Mesenteric fat pad (tissue), 1 donor: ENCODE measurements at places on chromosomes 2 and 18.

DNA sequence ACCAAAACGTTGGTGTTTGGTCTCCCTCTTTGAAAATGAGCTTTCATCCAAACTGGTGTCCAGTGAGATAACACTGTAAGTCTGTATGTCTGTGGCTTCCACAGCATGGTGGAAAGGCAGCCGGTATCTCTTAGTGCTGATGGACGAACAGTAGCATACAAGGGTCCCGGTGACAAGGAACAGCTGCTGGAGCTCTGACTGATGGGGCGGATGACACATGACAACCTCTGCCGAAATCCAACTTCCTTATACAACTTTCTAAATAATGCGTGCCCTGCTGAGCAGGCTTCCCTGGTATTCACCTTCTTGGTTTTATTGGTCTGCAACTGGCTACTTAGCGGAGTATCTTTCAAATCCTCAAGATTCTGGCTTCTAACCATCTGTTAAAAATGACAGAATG, 216.2 kb downstream of the SRBD1 start:
- no peak for DNase-seq

GRCh38 chr18:79881695-79882094, 69.8 kb downstream of the SLC66A2 start:
- DNase-seq, result peak; percentile 67

- no peak for DNase-seq
Measured at GRCh38 chr2:217256251-217256650, 396.4 kb upstream of the TNP1 start.

DNA sequence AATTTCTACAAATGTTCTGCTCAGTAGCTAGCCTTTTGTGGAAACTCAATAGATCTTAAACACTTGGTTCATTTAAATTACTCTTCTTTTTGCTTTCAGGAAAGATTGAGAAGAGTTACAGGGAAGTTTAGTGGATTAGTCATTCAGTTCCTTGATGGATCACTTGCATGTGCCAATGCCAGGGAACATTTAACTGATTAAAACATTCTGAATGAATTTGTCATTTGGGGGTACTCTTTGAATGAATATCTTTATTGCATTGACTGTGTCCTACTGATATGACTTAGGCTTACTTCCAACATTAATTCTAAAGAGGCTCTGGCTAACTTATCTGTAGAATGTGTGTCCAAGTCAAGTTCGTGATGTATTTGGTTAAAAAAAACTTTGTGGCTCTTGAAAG, 199.8 kb downstream of the PLCL1 start:
- DNase-seq, result no peak

DNA sequence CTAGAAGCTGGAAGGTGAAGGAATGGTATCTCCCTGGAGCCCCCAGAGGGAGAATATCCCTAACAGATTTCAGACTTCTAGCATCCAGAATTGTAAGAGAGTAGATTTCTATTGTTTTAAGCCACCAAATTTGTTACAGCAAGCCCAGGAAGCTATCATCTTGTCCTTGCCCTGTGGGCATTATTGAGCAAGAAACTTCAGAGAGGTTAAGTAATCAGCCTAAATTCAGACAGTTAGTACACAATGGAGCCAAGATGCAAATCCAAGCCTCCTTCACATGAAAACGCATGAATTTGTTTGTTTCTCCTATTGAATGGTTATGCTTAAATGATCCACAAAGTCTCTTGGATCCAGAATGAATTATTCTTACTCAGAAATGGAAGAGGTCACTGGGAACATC, 55.2 kb upstream of the TRIB2 start:
- DNase-seq, result no peak

DNA sequence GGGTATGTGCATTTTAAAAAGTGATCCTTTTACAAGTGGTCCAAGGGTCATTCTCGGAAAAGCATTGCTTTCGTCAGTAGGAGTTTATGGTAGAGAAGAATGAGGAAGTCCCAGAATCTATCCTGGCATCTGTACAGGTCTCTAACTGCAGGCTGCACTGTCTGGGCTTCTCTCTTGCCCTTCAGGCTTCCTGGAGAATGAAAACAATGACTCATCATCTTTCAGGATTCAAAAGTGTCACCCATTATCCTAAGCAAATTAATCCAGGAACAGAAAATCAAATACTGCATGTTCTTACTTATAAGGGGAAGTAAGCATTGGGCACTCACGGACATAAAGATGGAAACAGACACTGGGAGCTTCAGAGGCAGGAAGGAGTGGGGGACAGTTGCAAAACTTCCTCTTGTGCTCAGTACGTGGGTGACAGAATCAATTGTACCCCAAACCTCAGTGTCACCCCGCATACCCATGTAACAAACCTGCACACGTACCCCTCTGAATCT, 60.2 kb upstream of the TXNDC2 start:
- no peak for DNase-seq

DNA sequence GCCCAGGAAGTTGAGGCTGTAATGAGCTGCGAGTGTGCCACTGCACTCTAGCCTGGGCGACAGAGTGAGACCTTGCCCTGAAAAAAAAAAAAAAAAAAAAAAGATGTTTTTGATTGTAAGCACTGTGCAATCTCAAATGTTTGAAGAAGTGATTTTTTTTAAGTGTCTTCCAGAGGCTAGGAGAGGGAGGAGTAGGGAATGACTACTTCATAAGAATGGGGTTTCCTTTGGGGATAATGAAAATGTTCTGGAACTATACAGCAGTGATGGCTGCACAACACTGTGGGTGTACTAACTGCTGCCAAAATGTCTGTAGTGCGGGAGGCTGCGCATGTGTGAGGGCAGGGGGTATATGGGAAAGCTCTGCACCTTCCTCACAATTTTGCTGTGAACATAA, 83.7 kb downstream of the MCFD2 start:
- DNase-seq, result no peak

GRCh38 chr2:204003276-204003990, 66.9 kb downstream of the ICOS start:
- no peak for DNase-seq

- DNase-seq, result no peak
Measured at GRCh38 chr2:108215794-108216211, 24.0 kb upstream of the SULT1C3 start.

DNA sequence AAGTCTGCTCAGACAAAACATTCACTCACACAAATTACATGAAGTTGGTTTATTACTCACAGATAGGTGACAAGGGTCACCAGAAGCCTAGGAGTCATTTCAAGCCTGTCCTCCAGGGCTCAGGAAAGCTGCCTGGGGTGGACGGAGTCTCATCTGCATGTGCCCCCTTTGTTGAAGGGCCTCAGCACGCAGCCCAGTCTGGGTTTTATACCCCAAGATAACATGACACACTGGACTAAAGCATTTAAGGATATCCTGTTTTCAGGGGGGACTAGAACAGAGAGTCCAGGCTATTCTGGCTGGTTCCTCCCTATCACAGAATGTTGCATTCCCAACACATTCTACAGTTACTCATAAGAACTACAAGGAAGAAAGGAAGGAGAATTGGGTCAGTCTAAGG, 164.7 kb downstream of the MREG start:
- no peak for DNase-seq

GRCh38 chr18:36459203-36459602, 161.7 kb downstream of the FHOD3 start:
- DNase-seq, result no peak

DNA sequence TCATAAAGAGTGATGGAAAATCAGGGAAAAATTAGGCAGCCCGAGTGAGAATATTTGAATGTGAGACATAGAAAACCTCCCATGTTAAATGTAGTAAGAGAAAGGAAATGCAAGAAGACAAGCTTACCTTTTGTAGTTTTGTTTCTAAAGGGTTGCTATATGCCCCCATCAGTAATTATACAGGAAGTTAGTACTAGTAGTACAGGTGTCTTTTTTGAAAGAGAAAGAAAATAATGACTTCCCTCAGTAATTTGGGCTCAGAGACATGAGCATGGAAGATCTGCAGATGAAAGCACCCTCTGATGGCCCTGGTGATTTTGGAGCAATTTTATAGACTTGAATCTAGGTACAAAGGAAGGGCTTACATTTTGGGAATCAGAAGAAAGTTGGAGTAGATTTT, 80.8 kb downstream of the RHBDD1 start:
- DNase-seq, result no peak

DNA sequence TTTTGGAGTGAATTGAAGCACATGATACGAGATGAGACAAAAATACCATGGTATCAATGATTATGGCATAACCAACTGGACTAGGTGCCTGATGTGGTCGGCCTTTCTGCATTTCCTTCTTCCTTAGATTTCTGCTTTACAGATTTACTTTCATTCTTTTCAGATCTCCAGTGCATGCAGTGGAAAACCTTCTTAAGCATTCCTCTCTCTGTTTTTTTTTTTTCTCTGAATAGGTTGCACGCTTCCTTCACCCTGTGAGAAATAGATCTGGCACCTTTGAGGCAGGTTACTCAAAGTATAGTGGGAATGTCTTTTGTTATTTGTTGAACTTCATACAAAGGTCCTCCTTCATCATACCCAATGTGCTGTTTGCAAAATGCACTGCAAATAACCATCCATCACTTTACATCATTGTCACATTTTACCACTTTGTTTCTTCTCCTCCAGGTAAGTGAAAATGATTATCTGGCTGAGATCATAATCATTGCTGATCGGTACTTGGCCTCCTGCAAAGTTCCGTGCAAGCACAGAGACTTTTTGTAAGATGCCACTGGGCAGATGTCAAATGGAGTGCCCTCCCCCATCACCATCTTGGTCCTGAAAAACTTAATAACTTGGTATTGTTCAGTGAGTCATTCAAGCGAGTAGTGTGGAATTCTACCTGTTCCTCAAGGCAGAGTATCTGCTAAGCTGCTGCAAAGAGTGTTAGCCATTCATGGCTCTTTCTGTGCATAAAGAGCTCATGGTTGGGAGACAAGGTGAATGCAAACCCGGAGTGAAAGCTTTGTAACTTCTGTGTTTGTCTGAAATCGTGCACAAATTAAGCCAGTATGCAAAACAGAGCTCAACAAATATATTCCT, 30.0 kb upstream of the KLHL14 start:
- DNase-seq, result no peak

DNA sequence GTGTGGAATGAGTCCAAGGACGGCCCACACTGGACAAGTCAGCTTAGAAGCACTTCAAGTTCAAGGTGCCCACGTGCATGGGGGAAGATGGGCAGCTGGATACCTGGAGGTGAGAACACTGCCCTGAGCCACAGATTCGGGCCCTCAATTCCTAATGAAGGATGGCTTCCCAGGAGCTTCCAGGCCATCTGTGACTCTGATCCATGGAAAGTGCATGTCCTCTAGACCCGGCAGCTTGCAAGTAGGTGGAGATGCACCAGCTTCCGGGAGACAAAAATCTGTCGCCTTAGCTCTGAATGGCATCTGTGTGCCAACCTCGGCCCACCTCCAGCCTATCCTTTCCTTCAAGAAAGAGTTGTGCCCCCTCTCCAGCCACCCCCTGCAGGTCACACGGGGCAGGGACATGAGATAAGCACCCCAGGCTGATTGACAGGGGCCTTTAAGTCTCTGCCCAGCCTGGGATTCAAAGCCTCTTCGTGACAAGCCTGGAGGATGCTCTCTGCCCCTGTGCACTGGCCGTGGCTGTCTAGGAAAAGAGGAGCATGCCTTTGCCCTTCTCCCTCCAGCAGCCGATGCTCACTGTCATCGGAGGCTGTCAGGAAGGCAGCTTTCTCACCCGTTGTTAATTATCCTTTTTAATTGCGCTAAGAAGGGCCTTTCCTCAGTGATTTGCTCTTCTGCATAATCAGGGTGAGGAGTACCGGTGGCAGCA, 65.5 kb downstream of the BIN1 start:
- DNase-seq, result no peak

DNA sequence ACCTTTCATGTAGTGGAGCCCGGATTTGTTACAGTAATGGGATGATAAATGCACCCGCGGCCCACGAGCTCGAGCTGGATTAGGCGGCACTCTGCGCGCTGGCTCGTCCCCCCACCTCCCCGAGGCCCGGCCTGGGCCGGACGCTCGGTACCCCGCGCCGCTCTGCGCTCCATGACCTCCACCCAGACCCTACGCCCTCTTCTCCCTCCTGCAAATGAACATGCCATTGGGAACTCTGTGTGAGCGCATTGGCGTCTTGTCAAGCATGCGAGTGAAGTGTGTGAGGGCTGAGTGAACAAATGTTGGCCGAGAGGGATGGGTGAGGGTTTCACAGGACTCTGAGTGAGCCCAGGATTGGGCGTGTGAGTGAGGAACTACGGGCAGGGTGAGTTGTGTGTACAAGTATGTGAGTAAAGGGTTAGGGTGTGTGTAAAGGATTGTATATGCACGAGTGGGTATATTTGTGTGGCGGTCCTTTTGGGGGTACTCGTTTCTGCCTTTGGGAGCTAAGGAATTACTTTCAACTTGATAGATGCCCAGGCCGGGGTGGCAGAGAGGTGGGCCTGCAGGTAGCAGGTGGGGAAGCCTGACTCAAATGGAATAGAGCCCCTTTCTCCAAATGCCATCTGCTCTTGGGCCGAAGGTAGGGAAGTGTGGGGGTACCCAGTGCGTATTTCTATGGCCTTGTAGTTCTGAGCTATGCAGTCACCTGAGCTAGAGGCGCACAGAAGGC, 2.9 kb upstream of the EN1 start:
- DNase-seq, result no peak

GRCh38 chr2:121501031-121501430, 29.6 kb upstream of the RNU4ATAC start:
- no peak for DNase-seq

DNA sequence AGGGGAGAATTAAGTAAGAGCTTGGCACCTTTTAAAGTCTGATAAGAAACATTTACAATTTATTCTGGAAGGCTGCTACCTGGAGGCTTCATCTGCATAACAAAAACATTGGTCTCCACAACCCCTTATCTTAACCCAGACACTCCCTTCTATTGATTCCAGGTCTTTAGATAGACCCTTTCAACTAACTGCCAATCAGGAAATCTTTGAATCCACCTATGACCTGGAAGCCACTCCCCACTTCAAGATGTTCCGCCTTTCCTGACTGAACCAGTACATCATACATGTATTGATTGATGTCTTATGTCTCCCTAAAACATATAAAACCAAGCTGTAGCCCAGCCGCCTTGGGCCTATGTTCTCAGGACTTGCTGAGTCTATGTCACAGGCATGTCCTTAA, 289.4 kb downstream of the AGPS start:
- no peak for DNase-seq

DNA sequence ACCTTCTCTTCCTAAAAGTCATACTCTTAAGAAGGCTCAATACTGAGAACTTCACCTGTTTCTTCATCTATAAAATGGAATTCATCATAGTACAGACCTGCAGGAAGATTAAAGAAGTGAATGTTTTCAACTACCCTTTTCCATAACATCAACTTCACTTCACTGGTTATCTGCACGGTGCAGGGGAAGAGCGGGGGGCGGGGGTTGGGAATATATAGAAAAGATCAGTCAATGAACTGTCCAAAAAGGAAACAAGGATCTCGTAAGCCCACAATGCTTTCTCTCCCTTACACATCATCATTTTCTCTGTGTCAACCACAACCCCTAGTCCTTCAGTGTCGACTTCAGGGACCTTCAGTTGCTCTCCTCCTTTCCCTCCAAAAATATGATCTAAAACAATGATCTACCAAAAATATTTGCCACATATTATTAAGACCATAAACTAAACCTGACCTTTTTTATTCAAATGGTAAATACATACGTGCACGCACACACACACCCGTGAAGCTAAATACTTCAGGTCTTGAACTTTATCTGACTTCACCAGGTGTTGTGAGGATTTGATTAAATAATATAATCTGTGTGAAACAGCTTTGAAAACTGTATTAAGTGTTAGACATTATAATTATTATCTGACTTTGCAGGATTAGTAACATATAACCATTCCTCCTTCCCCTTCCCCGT, 4.9 kb downstream of the MBOAT2 start:
- no peak for DNase-seq

GRCh38 chr2:675982-676646, 1.1 kb downstream of the TMEM18 start:
- DNase-seq, result no peak
